H1 (cell line): ENCODE measurements at places on chromosomes 16 and 17.

DNA sequence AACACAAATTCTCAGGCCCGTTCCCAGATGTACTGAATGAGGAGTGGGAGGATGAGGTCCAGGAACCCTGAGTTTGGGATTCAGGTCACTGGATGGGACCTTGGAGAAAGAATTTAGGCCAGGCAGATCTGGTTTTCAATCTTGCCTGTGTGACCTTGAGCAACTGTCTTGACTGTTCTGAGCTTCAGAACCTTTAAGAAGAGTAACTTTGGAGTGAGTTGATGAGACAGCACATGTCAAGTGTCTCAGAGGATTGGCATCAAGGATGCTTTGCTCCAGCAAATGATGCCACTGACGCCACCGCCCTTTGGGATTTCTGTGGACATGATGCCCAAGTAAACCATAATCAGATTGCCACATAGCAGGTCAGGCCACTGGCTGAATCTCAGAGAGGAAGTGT lies 56.2 kb upstream of the DNAJA2 start:
- no peaks in the 10 kb centered on the region for H3K36me3 ChIP-seq
- DNase-seq: no peak
- no peak overlapping the region for H3K4me3 ChIP-seq
- H3K27ac ChIP-seq: no peak overlapping the region
- H3K27me3 ChIP-seq: no peaks in the 10 kb centered on the region

DNA sequence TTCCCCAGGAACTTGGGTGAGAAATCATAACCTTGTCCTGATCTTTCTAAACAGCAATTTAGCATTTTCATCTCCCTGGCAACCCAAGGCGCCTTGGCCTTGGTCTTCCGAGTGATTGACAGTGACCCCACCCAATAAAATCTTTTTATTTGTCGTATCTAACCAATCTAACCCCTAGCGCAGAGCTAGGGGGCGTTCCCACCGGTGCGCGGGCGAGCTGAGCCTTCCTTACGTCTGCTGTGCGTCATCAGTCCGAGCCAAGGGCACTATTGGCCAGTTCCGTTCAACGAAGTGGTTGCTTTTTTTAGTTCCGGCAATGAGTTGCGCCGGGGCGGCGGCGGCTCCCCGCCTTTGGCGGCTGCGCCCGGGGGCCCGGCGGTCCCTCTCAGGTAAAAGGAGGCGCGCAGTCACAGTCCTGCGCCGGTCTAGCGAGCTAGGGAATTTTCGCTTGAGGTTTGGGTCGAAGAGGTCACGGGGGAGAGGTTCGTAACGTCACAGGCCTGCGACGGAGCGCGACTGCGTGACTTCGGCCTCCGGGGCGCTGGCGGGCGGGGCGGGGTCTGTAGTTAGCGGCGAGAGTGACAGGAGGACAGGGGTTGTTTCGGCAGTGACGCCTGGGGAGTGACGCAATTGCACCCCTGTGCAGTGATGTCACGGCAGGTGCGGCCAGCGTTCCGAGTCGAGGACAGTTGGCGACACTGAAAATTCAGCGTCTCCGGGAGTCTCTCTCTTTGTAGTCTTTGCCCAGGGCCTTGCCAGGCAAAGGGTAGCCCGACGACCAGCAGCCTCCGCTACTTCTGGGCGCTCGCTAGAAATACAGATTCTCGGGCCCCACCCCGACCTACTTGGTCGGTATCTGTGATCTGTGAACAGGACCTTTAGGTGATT lies at the start of gene COQ7:
Gene COQ7 (plus strand): TSS at position 266 of the 888 bp plus-strand sequence. CDS start 51 bp downstream, at position 317.
- peak within 1 kb of the TSS; percentile 99 for H3K27ac ChIP-seq
- H3K27me3 ChIP-seq: no peaks in the 10 kb centered on the region
- no peaks in the 10 kb centered on the region for H3K4me1 ChIP-seq
- H3K36me3 ChIP-seq: no peaks in the 10 kb centered on the region
- H3K4me3 ChIP-seq: peak within 1 kb of the TSS; percentile 88
- DNase-seq: peak; percentile 96

- H3K36me3 ChIP-seq: no peaks in the 10 kb centered on the region
- H3K27me3 ChIP-seq: no peaks in the 10 kb centered on the region
- DNase-seq: no peak
- H3K27ac ChIP-seq: no peak overlapping the region
Measured at GRCh38 chr16:48492133-48492532, 106.9 kb upstream of the SIAH1 start.

DNA sequence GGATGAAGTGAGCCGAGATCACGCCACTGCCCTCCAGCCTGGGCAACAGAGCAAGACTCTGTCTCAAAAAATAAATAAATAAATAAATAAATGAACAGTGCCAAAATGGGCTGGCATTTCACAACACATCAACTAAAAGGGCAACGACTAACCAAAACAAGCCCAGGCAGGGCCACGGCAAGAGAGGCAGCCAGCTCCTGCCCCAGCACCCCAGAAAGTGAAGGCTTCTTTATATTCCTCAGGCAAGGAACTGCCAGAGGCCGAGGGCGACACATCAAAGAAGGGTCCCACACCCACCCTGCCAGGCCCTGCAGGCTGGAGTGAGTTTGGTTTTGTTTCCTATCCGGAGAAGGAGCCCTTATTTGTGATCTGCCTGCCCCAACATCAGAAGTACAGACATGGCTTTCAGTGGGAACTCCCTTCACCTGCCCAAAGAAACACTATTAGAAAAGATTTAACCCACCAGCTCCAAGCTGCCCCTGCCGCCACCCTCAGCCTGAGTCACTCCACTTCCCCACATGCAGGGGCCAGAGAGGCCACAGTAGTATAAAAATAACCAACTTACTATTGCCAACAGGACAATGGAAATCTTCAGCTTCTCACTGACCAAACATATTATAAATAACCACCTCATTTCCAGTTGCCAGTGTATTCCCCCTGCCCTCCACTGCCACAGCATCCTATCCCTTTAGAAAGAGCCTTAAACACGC lies 8.0 kb downstream of the FBXO31 start:
- no peak overlapping the region for H3K27ac ChIP-seq
- H3K27me3 ChIP-seq: no peaks in the 10 kb centered on the region
- no peak for DNase-seq

DNA sequence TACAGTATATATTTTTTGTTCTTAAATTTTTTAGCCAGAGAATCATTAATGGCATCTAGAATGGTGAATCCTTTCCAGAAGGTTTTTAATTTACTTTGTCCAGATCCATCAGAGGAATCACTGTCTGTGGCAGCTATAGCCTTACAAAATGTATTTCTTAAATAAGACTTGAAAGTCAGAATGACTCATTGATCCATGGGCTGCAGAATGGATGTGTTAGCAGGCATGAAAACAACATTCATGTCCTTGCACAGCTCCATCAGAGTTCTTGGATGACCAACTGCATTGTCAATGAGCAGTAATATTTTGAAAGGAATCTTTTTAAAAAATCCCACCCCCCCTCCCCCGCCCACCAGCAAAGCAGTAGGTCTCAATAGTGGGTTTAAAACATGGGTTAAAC lies 51.4 kb downstream of the CACNG1 start:
- no peak overlapping the region for H3K27ac ChIP-seq
- H3K4me3 ChIP-seq: no peak overlapping the region
- H3K36me3 ChIP-seq: no peaks in the 10 kb centered on the region
- no peak for DNase-seq
- H3K27me3 ChIP-seq: no peaks in the 10 kb centered on the region

- H3K36me3 ChIP-seq: no peaks in the 10 kb centered on the region
- no peak overlapping the region for H3K4me3 ChIP-seq
- H3K4me1 ChIP-seq: no peaks in the 10 kb centered on the region
- DNase-seq: no peak
- H3K27ac ChIP-seq: no peak overlapping the region
- H3K27me3 ChIP-seq: no peaks in the 10 kb centered on the region
Measured at GRCh38 chr17:47264166-47264565, 10.5 kb downstream of the ITGB3 start.
